ENCODE measurements at places on chromosomes 6 and 20. TPM values are rescaled to one million over a fixed set of nuclear protein-coding genes. Genes with fewer than 3 reads are reported as not detected.

Gene TSHZ2
- total RNA-seq = not detected

DNA sequence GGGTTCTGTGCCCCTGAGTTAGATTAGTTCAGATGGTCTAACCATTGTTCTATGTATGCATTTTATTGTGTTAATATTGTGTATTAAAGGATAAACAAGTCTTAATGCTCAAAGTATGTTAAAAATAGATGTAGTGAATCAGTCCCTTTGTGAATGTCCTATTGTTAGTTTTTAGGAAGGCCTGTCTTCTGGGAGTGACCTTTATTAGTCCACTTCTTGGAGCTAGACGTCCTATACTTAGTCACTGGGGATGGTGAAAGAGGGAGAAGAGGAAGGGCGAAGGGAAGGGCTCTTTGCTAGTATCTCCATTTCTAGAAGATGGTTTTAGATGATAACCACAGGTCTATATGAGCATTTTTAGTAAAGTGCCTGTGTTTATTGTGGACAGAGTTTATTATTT lies 12.3 kb upstream of the HMGN4 start:
- H3K36me3 ChIP-seq = no peaks in the 10 kb centered on the region
- peaks cover 15% of the 10 kb centered on the region for H3K4me1 ChIP-seq
- no peaks in the 10 kb centered on the region for H3K27me3 ChIP-seq
- no peak for DNase-seq
- no peak overlapping the region for H3K27ac ChIP-seq

GRCh38 chr6:68226460-68226859 lies 408.6 kb upstream of the ADGRB3 start:
- H3K27ac ChIP-seq = no peak overlapping the region
- no peaks in the 10 kb centered on the region for H3K27me3 ChIP-seq
- DNase-seq = no peak
- H3K4me1 ChIP-seq = peaks cover 13% of the 10 kb centered on the region
- H3K36me3 ChIP-seq = no peaks in the 10 kb centered on the region

- no peak for DNase-seq
- peaks cover 3% of the 10 kb centered on the region for H3K36me3 ChIP-seq
- peaks cover 37% of the 10 kb centered on the region for H3K4me1 ChIP-seq
- H3K27me3 ChIP-seq = no peaks in the 10 kb centered on the region
- peak overlapping the region; percentile 51 for H3K27ac ChIP-seq
Observed at GRCh38 chr6:41940759-41941279, 789 bp downstream of the CCND3 start.

GRCh38 chr6:87182321-87182720 lies 27.0 kb downstream of the ZNF292 start:
- no peak for DNase-seq
- H3K4me3 ChIP-seq = no peak overlapping the region
- no peak overlapping the region for H3K27ac ChIP-seq
- no peaks in the 10 kb centered on the region for H3K27me3 ChIP-seq
- H3K4me1 ChIP-seq = peaks cover 13% of the 10 kb centered on the region
- H3K36me3 ChIP-seq = peaks cover 11% of the 10 kb centered on the region
